ENCODE measurements at places on chromosomes 12 and 14. TPM values are rescaled to one million over a fixed set of nuclear protein-coding genes. Genes with fewer than 3 reads are reported as not detected.

GNB3 gene
- 2.0 TPM for total RNA-seq

USP44 gene
- 6.1 TPM for total RNA-seq

NOVA1 gene
- 8.7 TPM for total RNA-seq

RNASE1 gene
- total RNA-seq, result 148 TPM

DNA sequence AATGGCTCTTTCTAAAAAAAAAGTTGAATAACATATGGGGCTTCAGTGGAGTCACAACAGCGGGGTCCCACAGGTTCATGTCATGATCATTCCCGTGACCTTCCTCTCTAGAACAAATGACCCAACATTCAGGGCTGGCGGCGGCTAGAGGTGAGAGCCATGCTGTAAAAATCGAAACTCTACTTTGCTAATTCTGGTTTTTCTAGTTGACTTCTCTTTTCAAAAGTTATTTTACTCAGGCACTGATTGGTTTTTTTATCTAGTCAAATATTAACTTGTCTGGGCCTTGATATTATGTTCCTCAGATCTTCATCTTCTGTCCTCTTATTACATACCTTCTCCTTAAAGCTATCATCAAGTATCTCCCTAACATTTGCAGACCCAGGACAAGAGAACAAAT lies 402.9 kb upstream of the SOX5 start:
- H3K27ac ChIP-seq, result no peak overlapping the region
- H3K36me3 ChIP-seq, result no peaks in the 10 kb centered on the region
- no peaks in the 10 kb centered on the region for H3K27me3 ChIP-seq
- H3K4me1 ChIP-seq, result no peaks in the 10 kb centered on the region
- no peak overlapping the region for H3K4me3 ChIP-seq

GRCh38 chr12:25241167-25242020 lies 9.3 kb downstream of the KRAS start:
- no peak overlapping the region for H3K4me3 ChIP-seq
- peak overlapping the region; percentile 39 for H3K27ac ChIP-seq

DNA sequence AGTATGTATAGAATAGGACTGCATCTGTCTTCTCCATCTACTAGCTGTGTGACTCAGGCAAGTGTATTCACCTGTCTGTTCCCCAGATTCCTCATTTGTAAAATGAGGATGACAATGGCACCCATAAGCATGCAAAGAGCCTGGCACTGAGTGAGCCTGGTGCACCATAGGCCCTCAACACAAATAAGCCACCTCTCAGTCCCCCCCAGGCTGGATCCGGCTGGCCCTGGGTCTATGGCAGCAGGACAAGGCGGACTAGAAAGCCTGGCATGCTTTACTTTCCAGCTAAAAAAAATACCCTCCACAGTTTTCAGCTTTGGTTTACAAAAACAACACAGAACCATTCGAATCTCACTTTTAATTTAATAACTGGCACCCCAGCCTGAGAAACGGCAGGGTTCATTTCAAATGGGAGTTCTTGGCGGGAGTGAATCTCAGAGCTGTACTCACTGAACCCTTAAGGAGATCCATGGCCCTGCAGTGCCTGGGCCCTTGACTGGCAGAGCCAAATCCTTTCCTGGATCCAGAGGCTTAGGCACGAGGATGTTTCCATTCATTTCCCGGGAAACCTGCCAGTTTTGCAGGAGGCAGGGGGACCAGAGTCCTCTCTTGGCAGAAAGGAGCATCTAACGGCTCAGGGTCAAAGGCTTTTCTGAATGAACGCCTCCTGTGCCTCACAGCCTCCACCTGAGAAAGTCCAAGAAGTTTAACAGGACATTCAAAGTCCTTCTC lies 17.7 kb downstream of the SYNE3 start:
- H3K4me1 ChIP-seq, result no peaks in the 10 kb centered on the region
- no peaks in the 10 kb centered on the region for H3K36me3 ChIP-seq
- no peaks in the 10 kb centered on the region for H3K27me3 ChIP-seq
- no peak overlapping the region for H3K27ac ChIP-seq
- no peak for DNase-seq

- H3K4me3 ChIP-seq, result no peak overlapping the region
- no peaks in the 10 kb centered on the region for H3K4me1 ChIP-seq
- no peaks in the 10 kb centered on the region for H3K36me3 ChIP-seq
- H3K27me3 ChIP-seq, result no peaks in the 10 kb centered on the region
- no peak for DNase-seq
Measured at GRCh38 chr12:7705846-7706245, 5.4 kb upstream of the DPPA3 start.

GRCh38 chr12:31768046-31768445 lies 39.2 kb upstream of the AMN1 start:
- H3K27me3 ChIP-seq, result no peaks in the 10 kb centered on the region
- no peak overlapping the region for H3K4me3 ChIP-seq
- H3K27ac ChIP-seq, result no peak overlapping the region
- H3K36me3 ChIP-seq, result no peaks in the 10 kb centered on the region
- DNase-seq, result no peak
- no peaks in the 10 kb centered on the region for H3K4me1 ChIP-seq
